ENCODE measurements at places on chromosomes 7 and 10.

DNA sequence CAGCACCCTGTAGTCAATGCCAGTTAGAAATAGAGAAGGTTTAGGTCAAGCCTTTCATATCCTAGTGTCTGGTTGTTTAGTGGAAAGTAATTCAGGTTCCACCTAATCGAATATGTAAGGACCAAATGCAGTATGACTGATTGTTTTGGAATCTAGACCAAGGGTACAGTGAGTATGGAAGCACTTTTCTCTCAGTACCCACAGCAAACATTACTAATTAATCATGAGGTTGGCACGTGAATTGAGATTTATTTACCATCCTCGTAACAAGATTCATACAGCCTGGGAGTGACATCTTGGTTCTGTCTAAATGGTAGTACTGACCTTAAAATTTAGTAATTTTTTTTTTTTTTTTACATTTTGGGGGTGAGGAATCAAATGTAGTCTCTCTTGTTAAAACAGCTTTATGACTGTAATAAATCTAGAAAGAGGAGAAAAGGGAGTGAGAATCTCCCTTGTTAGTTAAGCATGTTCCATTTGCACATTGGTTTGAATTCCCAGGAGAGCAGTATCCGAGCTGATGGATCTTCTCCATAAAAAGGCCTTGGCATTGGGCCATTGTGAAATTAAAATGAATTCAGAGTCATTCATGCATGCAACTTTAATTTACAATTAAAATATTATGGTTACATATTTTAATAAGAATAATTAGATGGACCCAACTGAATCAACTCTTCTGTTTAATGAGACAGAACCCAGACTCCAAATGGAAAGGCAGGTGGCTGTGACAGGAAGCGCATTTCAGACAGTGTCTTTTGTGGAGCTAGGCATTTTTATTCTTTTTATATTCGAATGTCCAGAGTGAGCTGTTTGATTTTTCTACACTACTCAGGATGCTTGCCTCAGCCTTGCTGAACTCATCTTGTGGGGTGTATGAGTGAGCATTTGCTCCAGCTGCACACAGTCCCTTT, 57.6 kb downstream of the SNX10 start:
- no peak for DNase-seq

GRCh38 chr7:47350425-47350824, 231.5 kb downstream of the TNS3 start:
- no peak for DNase-seq

- no peak for DNase-seq
These were observed 65.6 kb upstream of the CCDC6 start for GRCh38 chr10:59971915-59972314.

- DNase-seq: no peak
These were observed 34.2 kb downstream of the CTBP2 start for GRCh38 chr10:125125951-125126735.

GRCh38 chr10:129099486-129099885, 367.6 kb upstream of the MGMT start:
- no peak for DNase-seq

- peak; percentile 7 for DNase-seq
These were observed 41.8 kb upstream of the WNT16 start for GRCh38 chr7:121286742-121287734.

- no peak for DNase-seq
These were observed 450.9 kb upstream of the CNTNAP2 start for GRCh38 chr7:145665499-145666258.

Measured in GDM1 (cell line).